ENCODE measurements at places on chromosomes 13 and 19.

DNA sequence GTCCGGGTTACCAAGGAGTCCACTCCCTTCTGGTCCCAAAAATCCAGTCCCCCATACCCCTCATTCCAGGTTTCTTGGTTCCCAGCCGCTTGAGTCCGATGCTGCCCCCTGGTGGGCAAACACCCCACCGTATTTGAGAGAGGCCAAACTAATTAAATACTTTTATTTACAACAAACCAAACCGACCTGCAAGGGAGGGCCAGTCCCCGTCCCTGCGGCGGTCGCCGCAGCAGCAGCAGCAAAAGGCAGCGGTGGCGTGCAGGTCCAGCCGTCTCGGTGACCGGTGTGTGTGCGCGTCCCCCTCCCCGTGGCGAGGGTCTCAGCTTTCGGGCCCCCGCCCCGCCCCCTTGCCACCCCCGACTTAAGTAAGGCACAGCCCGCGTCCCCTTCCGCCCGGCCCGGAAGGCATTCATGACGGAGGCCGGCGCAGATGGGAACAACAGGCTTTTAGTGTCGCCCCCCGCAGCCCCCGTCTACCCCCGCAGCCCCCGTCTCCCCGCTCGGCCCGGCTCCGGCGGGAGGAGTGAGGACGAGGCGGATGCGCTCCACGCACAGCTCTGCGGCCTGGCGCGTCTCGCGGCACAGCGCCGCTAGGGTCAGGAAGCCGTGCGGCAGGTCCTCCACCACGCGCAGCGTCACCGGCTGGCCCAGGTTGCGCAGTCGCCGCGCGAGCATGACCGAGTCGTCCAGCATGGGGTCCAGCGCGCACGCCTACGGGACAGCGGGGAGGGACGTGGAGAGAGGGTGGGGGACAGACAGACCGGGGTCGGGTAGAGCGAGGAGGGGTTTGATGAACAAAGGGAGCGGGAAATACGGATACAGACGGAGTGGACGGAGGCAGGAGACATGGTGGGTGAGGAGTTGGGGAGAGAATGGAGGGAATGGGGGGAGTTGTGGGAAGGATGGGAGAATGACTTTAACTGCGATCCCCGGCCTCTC lies 11.5 kb upstream of the CNFN start:
- DNase-seq = peak; percentile 66

DNA sequence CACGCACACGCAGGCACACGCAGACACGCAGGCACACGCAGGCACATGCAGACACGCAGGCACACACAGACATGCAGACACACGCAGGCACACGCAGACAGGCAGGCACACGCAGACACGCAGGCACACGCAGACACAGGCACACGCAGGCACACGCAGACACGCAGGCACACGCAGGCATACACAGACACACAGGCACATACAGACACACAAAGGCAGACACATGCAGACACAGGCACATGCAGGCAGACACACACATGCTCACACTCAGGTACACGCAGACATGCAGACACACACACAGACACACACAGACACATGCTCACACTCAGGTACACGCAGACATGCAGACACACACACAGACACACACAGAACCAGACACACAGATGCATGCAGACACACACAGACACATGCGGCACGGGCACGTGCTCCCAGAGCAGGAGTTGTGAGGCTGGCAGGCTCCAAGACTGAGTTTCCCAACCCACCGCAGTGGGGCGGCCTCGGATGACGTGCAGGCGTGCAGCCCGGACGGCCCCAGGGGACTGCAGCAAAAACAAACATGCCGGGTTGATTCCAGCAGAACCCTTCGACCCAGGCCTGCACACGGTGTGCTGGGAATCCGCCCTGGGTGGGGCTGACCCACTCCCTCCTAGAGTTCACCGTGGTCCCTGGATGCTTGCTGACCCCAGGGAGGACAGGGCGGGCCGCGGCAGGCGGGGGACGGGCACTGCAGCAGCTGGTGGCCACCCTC lies 100.0 kb downstream of the GADD45B start:
- DNase-seq = no peak

DNA sequence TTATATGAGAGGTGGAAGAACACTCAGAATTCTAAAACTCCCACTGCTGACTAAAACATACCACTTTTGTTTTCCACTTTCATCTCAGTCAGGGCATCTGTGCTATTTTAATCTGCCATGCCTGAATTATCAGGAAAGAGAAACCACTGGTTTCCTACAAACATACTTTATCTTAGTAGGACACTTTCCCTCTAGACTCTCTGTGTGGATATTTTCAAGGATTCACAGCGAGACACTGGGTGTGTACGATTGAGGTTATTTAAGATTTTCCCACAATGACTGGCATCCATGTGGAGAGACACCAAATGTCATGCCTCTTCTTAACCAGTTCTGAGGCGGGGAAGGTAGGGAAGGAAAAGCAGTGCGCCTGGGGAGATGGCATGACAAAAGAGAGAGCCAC lies 212.2 kb downstream of the ENOX1 start:
- DNase-seq = no peak

DNA sequence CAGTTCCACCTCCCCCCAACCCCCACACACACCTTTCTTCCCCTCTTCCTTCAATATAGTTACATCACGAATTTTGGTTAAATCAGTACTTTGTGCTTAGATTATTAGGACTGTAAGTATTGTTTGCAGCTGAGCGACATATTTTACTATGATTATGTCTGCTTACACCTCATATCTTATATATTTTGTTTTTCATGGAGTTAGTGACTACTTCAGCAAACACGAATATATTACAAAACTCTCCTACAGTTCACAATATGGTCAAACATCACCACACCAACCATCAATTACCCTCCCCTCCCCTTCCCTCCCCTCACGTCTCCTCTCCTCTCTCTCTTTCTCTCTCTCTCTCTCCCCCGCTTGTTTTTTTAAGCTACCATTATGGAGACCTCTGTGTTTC lies 152.9 kb downstream of the TBC1D4 start:
- no peak for DNase-seq

- DNase-seq = no peak
Measured at GRCh38 chr19:17966550-17967256, at the start of gene KCNN1. Gene KCNN1, plus strand, starts transcription at chr19:17967107. Its CDS starts 6,782 bp downstream, at chr19:17973889.

- no peak for DNase-seq
Measured at GRCh38 chr13:87669379-87669978, 1.7 kb upstream of the SLITRK5 start.

DNA sequence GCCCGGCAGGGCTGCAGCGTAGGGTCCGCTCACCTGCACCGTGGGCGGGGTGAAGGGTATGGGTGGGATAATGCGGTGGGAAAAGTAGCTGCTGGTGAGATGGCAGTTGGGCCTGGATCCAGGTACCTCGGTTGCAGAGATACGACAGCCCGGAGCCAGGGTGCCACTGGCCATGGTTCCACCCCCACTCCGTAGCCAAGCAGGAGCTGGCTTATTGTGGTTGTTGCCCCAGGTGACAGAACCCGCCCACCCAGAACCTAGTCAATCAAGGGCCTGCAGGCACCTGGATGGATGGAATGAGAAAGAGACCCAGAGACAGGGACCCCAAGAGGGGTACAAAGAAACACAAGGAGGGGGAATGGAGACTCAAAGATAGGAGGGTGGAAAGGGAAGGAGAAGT lies 3.5 kb upstream of the LHB start:
- DNase-seq = no peak

GRCh38 chr13:71866335-71867130 lies 471 bp downstream of the DACH1 start:
- no peak for DNase-seq
